ENCODE measurements at places on chromosomes 7 and 10.

- no peak for DNase-seq
These were observed 7.9 kb upstream of the PAX2 start for GRCh38 chr10:100737355-100738054.

GRCh38 chr7:147251751-147252325, 1135.2 kb downstream of the CNTNAP2 start:
- DNase-seq: no peak

DNA sequence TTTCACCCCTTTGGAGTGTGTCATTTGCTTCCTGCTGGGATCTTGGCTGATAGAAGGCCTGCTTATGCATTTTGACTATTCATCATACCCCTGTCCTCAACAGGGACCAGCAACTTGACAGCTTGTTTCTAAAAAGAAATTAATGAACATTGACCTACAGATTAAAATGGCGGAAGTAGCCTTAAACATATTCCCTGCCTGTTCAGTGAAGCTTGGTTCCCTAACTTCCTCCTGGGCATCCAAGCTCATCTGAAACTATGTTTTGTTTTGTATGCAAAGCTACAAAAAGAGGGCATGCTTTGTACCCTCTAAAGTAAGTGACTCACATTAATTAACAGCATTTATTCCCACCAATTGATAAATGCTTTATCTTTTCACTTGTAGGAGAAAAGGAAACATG, 26.8 kb upstream of the CDK14 start:
- DNase-seq: no peak

DNA sequence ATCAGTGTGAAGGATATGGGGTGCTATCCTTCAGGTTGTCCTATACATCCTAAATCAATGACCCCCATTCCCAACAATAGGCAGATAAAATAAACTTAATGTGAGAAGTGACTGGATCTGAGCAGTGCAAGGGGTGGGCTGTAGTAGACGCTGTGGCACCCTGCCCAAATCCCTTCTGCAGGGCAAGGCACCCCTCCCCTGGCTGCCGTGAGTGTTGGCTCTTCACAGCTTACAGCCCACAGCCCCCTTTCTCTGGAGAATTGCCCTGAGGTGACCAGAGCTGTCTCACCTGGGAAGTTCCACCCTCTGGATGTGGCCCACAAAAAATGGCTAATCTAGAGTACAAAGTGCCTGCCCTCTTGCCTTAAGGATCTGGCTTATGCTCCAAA, 25.8 kb upstream of the PPIF start:
- DNase-seq: no peak

DNA sequence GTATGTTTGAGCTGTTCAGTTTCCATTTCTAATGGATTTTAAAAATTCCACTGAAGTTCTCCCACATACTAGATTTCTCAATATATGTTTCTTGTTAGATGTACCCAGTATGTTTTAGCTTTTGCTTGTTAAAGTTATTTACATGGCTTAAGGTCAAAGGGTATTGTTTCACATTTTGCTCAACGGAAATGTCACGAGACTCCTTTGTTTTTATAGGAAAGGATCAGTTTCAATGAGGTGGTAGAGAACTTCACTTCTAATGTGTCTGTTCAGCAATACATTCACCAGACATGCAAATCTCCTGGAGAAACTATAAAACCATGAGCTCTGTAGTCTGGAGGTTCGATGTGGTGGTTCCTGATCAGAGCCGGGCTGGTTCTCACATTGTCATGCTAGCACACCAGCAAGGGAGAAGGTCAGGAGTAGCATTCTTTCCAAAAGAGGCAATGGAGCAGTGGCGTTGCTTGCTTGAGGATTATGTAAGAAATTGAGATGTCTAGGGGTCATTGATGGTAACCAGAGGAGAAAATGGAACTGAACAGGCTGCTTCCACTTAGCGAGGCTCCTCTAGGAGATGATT, 114.0 kb downstream of the RAB18 start:
- DNase-seq: no peak

DNA sequence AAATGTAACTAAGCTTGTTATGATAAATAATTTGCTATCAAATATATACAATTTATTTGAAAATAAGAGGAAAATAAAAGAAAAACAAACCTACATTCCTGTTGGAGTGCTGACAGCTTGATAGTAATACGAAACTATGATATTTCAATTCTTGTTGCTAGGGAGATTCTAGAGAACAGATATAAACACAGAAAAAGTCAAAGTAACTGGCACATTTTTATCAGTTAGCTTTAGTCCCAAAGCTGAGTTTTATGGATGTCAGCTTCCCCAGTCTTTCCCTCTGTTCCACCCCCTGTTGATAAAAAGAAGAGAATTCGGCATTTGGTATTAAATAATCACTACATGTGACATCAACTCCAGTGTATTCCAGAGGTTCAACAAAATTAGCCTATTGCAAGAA, 1134.0 kb downstream of the XPNPEP1 start:
- no peak for DNase-seq

- no peak for DNase-seq
These were observed 543.1 kb downstream of the CNTNAP2 start for GRCh38 chr7:146659732-146660131.

DNA sequence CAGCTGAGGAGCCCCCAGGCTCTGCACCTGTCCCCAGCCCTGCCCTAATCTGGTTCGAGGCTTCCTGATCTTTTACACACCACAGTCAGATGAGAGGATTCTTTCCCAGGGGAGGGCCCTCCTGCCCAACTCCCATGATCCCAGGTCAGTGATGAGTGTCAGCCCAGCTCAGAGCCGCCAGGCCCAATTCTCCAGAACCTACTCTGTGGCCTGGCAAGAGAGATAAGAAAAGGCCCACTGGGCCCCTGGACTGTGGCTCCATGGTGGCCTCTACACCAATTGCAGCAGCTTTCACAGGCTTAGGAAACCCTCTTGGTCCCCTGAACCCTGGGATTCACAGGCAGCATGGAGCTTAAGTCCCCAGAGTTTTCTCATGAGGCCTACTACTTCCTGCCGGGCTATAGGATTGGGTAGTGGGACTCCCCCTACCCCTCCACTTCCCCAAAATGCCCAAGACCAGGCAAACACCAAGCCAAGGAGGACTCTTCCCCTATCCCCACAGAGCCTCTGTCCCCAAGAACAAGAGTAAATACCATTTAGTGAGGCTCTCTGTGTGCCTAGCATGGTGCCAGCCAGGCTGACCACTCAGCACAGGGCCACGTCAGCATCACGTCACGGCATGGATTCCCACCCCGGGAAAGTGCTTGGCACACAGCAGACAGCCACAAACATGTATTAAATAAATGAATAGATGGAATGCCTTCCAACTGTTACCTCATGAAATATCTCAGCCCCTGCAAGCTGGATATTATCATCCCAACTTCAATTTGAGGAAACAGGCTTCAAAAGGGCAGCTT, 100.0 kb downstream of the GRID1 start:
- no peak for DNase-seq

DNA sequence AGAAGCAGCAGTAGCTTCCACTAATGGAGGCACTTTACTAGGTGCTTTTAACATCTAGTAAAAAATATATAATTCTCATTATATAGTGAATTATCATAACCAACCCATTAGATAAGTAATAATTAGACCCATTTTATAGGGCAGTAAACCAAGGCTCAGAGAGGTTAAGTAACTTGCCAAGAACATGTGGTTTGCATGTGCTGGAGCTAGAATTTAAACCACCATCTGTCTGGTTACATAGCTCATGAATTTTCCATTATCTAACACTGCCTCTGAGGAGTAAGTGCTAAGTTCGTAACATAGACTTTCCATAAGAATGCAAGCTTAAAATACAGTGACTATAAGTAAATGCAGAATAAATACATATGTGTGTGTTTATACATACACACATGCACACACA, 41.9 kb downstream of the CREB3L2 start:
- DNase-seq: no peak

GRCh38 chr10:71312811-71313789, 6.0 kb upstream of the SLC29A3 start:
- DNase-seq: no peak

DNA sequence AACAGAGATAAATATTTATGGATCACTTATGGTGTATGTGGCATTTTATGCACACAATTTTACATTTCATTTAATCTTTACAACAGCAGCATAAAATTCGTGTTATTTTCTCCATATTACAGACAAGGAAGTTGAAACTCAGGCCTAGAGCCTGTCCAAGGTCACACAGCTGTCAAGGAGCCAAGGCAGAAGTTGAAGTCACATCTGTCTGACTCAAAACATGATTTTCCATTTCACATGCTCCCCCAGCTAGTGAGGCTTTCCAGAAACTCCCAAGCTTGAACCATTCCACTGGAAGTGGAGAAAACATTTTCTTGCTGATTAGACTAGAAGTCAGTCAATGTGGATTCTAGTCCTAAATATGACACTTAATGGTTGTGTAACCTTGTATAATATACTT, 110.5 kb downstream of the HECTD2 start:
- DNase-seq: no peak

GRCh38 chr10:93516006-93516380, 19.6 kb downstream of the CEP55 start:
- DNase-seq: no peak

- no peak for DNase-seq
These were observed 4.9 kb downstream of the TMEM130 start for GRCh38 chr7:98864731-98865453.

GRCh38 chr10:31031205-31031557, 484 bp downstream of the ZNF438 start:
- DNase-seq: no peak

DNA sequence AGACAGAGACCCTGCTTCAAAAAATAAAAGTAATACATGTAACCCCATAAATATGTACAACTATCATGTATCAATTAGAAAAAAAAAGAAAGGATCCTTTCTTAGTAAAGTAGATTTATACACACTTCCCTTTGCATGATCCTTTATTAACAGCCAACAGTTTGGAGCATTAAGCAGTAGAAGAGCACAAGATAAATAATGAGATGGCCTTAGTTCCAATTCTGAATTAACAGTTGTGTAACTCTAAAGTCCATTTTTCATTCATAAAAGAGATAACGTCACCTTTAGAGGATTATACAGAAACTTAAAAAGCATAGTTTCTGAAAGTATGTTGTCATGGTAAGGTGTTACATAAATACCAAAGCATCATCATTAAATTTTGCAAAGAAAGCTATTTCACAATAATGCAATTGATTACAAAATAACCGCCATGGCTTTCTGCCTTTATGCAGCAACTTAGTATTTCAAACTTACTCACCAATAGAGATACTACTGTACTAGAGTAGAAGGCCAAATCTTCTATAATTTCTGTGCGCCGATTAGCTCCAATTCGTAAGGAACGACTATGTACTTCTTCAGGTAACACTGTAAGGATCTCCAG, 40.3 kb downstream of the TNPO3 start:
- DNase-seq: no peak

DNA sequence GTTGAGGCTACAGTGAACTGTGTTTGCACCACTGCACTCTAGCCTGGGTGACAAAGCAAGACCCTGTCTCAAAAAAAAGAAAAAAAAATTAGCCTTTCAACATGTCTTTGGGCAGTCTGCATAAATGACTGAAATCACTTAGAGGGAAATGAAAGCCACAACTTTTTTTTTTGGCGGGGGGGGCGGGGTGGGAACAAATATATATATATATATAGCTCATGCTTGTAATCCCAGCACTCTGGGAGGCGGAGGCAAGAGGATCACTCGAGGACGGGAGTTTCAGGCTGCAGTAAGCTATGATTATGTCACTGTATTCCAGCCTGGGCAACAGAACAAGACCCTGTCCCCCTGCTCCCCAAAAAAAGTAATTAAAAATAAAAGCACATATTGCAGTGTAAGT, 23.4 kb upstream of the MICU1 start:
- peak; percentile 12 for DNase-seq

GRCh38 chr7:11706666-11707605, 125.1 kb downstream of the THSD7A start:
- no peak for DNase-seq

DNA sequence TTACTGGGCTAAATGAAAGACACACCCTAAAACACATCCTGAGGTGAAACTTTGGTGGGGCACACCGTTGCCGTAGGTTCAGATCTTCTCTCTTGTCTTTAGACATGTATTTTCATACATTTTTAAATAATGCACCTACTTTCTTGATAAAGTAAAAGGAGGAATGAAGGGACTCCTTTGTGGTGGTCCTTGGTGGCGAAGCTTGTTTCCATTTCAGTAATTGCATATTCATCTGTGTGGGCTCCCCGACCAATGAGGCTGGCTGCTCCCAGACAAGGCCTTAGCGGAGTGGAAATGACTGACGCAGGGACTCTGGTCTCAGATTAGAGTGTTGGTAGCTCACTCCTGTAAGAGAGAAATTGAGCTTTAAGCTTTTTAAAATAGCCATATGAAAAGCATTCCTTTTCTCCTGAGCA, 815 bp downstream of the CCSER2 start:
- peak; percentile 64 for DNase-seq

DNA sequence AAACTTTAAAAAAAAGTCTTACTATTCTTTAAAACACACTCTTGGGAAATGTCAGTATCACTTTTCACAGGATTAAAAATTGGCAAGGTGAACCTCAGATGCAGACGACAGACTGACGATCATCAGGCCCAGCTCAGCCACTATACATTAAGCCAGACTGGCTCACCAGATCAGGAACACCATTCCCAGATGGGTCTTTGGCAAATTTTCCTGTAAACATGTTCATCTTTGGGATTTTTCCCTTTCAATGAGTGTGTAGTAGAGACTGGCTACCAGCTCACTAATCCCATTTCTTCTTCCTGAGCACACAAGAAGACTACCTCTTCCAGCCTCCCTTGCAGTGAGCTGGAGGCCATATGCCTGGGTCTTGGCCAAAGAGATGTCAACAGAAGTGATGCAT, 142.7 kb upstream of the CHST15 start:
- DNase-seq: no peak

- DNase-seq: no peak
These were observed 81.8 kb downstream of the SEMA3A start for GRCh38 chr7:84112771-84113170.

GRCh38 chr7:116315803-116316202, 105.5 kb downstream of the TES start:
- DNase-seq: peak; percentile 52

GRCh38 chr10:107391901-107392300, 227.4 kb upstream of the SORCS1 start:
- DNase-seq: no peak

GRCh38 chr10:48776528-48776927, 91.9 kb downstream of the WDFY4 start:
- no peak for DNase-seq

DNA sequence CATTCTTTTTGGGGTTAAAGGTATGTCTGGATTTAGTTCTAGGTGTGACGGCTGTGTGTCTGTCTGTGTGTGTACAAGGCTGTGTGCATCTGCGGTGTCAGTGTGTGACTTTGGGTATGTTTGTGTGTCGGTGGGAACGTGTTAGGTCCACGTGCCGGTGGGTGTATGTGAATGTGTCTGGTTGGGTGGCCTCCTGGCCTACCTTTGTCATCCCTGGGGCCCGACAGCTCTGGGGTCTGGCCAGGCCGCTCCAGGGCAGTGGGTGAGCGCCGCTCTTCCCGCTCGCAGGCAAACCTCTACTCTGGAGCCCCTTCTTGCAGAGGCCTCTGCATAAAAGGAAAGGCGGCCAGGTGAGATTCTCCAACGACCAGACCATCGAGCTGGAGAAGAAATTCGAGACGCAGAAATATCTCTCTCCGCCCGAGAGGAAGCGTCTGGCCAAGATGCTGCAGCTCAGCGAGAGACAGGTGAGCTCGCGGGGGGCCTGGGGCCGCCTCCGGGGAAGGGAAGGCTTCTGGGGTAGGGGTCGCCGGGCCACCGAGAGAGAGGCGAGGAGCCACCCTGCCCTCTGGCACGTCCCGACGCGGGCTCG, 2.4 kb downstream of the HHEX start:
- DNase-seq: no peak
